ENCODE measurements at places on chromosomes 7 and 10. TPM values are rescaled to one million over a fixed set of nuclear protein-coding genes. Genes with fewer than 3 reads are reported as not detected.
A peak's percentile ranks its signal among the peaks of the same experiment; 100 is the strongest.

DNA sequence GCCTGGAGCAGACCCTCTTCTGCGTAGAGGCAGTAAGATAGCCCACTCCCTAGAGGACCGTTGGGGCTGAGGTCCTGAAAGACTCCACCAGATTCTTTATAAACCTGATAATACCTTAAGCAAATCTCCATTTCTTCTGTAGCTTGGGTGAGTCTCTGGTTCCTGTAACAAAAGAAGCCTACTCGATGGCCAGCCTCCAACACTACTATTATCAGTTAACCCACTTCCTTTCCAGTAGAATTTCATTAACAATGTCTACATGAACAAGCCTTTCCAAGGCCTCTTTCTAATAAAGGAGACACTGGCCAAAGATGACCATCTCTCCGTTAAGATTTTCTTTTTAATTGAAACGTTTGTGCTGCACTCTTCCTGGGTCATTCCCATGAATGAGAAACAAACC is 201.7 kb upstream of the KCTD7 start:
- H3K4me3 ChIP-seq, result no peak overlapping the region
- no peaks in the 10 kb centered on the region for H3K36me3 ChIP-seq
- H3K27me3 ChIP-seq, result no peaks in the 10 kb centered on the region
- no peaks in the 10 kb centered on the region for H3K4me1 ChIP-seq
- no peak for DNase-seq

DNA sequence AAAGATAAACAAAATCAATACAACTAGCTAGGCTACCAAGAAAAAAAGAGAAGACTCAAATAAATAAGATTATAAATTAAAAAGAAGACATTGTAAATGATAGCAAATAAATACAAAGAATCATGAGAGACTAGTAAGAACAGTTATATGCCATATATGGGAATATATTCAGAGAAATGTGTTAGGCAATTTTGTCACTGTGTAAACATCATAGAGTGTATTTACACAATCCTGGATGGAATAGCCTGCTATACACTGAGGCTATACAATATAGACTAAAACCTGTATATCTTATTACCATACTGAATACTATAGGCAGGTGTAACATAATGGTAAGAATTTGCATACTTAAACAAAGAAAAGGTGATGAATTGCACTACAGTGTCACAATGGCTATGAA is 717.4 kb downstream of the PARD3 start:
- no peak overlapping the region for H3K4me3 ChIP-seq
- H3K36me3 ChIP-seq, result no peaks in the 10 kb centered on the region
- no peak for DNase-seq
- H3K4me1 ChIP-seq, result peaks cover 2% of the 10 kb centered on the region
- H3K27me3 ChIP-seq, result no peaks in the 10 kb centered on the region

- H3K27me3 ChIP-seq, result no peaks in the 10 kb centered on the region
- peak overlapping the region; percentile 96 for H3K27ac ChIP-seq
- no peak overlapping the region for H3K4me3 ChIP-seq
- peaks cover 26% of the 10 kb centered on the region for H3K36me3 ChIP-seq
- peak; percentile 23 for DNase-seq
Observed at GRCh38 chr10:44968091-44968490, 8.5 kb downstream of the RASSF4 start.

DNA sequence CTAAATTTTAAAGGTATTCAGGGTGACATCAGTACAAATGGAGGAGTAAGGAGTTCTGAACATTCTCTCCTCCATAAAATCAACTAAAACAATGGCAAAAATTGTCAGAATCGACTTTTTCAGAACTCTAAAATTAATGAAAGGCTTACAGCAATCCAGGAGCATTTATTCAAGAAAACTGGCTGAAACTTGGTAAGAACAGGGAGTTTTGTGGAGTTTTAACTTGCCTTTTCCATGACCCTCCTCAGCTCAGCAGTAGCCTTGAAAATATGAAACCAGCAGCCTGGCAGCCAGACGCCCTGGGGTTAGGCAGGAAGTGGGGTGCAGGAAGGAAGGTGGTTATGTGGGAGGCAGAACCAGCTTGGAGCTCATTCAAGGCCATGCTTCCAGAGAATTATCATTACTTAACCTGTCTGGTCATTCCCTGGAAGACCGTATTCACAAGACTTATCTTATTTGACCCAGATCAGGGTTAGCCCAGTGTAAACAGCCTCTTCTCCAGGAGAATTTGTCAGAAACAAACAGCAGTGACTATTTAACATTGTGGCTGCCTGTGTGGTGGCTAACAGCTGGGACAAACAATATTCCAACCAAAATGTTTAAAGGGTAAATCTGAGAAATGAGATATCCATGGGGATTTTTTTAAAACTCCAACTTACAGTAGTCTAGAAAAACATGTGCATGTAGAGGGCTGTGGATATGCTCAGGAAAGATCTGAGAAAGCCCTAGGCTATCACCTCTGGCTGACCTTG is 75.7 kb upstream of the MACROH2A2 start:
- H3K36me3 ChIP-seq, result no peaks in the 10 kb centered on the region
- DNase-seq, result no peak
- no peak overlapping the region for H3K27ac ChIP-seq
- no peaks in the 10 kb centered on the region for H3K27me3 ChIP-seq
- H3K4me1 ChIP-seq, result no peaks in the 10 kb centered on the region
- no peak overlapping the region for H3K4me3 ChIP-seq

- no peak overlapping the region for H3K4me3 ChIP-seq
- no peak overlapping the region for H3K27ac ChIP-seq
- H3K27me3 ChIP-seq, result no peaks in the 10 kb centered on the region
- DNase-seq, result no peak
Observed at GRCh38 chr7:142508251-142508650, 241.0 kb upstream of the PRSS1 start.

DNA sequence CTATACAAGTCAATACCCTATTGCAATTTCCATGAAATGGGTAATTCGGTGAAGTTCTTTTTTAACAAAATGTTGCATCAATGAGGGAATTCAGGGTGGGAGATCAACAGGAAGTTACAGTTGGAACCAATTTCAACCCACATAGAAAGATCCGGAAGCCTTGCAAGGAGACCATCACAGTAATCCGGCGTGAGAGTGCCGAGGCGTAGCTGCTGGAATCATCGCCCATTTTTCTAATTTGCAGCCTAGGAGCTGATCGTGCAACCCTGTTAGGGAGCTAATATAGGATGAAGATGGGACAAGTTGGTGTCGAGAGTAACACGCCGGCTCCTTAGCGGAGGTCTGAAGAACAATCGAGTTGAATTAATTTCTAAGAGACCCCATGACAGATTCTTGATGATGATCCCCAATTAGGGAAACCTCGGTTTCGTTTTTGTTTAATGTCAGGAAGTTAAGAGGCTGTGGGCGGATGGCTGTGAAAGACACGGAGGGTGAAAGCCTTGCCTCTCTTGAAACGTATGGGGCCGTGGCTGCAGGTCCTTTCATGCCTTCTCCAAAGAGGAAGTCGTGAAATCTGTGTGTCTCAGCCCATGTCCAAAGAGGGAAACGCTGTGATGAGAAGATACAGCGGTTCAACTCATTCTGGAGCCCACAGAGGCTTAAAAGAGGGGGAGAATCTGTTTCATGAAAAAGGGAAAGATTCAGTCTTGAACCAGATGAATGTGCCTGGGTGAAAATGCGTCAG is 51.2 kb upstream of the CARD11 start:
- DNase-seq, result no peak
- H3K4me3 ChIP-seq, result no peak overlapping the region
- no peak overlapping the region for H3K27ac ChIP-seq

DNA sequence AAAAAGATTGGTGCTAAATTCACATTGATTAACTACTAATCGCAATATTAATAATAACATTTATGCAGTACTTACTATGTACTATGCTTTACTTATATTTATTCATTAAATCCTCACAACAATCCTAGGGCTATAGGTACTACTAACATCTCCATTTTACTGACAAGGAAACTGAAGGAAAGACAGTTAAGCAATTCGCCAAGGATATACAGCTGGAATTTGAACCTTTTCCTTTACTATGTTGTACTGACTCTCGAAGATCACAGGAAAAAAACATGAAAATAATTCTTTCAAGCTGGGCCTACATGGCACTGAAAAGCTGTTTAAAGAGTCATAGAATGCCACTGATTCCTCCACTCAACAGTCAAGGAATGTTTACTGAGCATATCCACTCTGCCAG is 185.4 kb downstream of the IPMK start:
- H3K27ac ChIP-seq, result no peak overlapping the region
- no peaks in the 10 kb centered on the region for H3K4me1 ChIP-seq
- no peaks in the 10 kb centered on the region for H3K36me3 ChIP-seq
- H3K4me3 ChIP-seq, result no peak overlapping the region
- no peak for DNase-seq
- no peaks in the 10 kb centered on the region for H3K27me3 ChIP-seq

GRCh38 chr7:132450188-132450587 is 126.1 kb downstream of the PLXNA4 start:
- H3K4me3 ChIP-seq, result no peak overlapping the region
- H3K4me1 ChIP-seq, result no peaks in the 10 kb centered on the region
- no peak for DNase-seq
- no peaks in the 10 kb centered on the region for H3K27me3 ChIP-seq
- no peak overlapping the region for H3K27ac ChIP-seq
- no peaks in the 10 kb centered on the region for H3K36me3 ChIP-seq

DNA sequence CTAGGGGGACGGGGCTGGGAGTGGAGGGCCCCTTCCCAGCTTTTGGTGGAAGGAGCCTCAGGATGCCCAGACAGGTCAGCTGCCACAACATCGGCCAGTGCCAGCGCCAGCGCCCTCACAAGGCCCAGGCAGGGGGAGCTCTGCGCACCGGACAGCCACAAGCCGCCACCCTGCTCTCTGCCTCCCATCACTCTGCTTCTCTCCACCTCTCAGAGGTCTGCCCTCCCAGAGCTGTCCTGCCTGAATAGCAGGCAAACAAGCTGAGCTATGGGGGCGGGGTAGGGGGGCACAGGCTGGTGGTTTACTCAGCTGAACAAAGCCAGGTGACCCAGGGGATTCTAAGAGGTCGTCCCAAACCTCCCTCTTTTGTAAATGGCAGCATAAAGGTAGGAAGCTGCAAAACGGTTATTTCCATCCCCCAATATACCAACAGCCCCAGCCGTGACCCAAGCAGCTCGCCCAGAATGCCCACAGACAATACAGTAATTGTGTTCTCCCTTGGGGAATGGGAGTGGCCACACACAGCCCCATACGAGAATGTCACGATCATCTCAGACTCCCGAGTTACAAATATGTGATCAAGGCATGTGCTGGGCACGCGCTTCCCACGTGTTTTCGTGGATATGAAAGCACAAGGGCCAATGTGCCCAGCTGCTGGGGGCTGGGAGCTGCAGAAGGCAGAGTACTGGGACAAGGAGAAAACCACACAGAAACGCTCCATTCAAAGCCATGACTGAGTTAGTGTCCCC is 19.7 kb downstream of the FAM53B start:
- no peaks in the 10 kb centered on the region for H3K27me3 ChIP-seq
- DNase-seq, result peak; percentile 64
- peaks cover 89% of the 10 kb centered on the region for H3K4me1 ChIP-seq
- H3K36me3 ChIP-seq, result no peaks in the 10 kb centered on the region
- peak overlapping the region; percentile 77 for H3K27ac ChIP-seq

- no peak overlapping the region for H3K4me3 ChIP-seq
- DNase-seq, result no peak
- no peak overlapping the region for H3K27ac ChIP-seq
- no peaks in the 10 kb centered on the region for H3K36me3 ChIP-seq
- no peaks in the 10 kb centered on the region for H3K4me1 ChIP-seq
- no peaks in the 10 kb centered on the region for H3K27me3 ChIP-seq
Observed at GRCh38 chr10:86303626-86304025, 63.0 kb downstream of the GRID1 start.

- H3K4me1 ChIP-seq, result no peaks in the 10 kb centered on the region
- H3K27me3 ChIP-seq, result no peaks in the 10 kb centered on the region
- no peaks in the 10 kb centered on the region for H3K36me3 ChIP-seq
- no peak for DNase-seq
- H3K27ac ChIP-seq, result no peak overlapping the region
Observed at GRCh38 chr7:86720306-86720705, 76.6 kb downstream of the GRM3 start.

GRCh38 chr10:44966816-44967509 is 7.4 kb downstream of the RASSF4 start:
- H3K4me3 ChIP-seq, result no peak overlapping the region
- peaks cover 23% of the 10 kb centered on the region for H3K36me3 ChIP-seq
- DNase-seq, result peak; percentile 38
- H3K27ac ChIP-seq, result peak overlapping the region; percentile 97

- no peak overlapping the region for H3K4me3 ChIP-seq
- H3K27ac ChIP-seq, result no peak overlapping the region
- H3K27me3 ChIP-seq, result no peaks in the 10 kb centered on the region
- H3K4me1 ChIP-seq, result no peaks in the 10 kb centered on the region
Observed at GRCh38 chr7:96578606-96579005, 131.0 kb downstream of the SEM1 start.

GRCh38 chr7:117659531-117660011 is 179.7 kb downstream of the CFTR start:
- H3K36me3 ChIP-seq, result no peaks in the 10 kb centered on the region
- no peak for DNase-seq

- no peak for DNase-seq
- no peaks in the 10 kb centered on the region for H3K4me1 ChIP-seq
- H3K27me3 ChIP-seq, result no peaks in the 10 kb centered on the region
- H3K36me3 ChIP-seq, result no peaks in the 10 kb centered on the region
Observed at GRCh38 chr7:17530741-17531421, 232.4 kb downstream of the AHR start.

GRCh38 chr10:129419397-129419796 is 47.6 kb upstream of the MGMT start:
- DNase-seq, result no peak
- no peaks in the 10 kb centered on the region for H3K27me3 ChIP-seq
- no peaks in the 10 kb centered on the region for H3K4me1 ChIP-seq
- H3K36me3 ChIP-seq, result no peaks in the 10 kb centered on the region

DNA sequence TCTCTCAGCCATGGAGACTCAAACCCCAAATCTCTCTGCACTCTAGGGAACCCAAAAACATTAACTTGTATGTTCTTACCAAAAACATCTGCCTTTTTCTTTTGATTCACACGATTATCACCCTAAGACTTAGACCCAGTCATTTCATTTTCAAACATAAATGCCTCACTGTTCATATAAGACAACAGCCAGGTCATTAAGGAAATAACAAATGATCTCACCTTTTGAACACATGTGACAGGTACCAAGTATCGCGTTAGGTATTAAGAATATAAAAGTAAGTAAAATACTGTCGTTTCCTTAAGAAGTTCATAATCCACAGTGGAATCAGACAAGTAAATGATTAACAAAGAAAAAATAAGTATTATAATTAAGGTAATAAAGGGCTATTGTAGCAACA is 8.8 kb downstream of the TM9SF3 start:
- no peaks in the 10 kb centered on the region for H3K27me3 ChIP-seq
- DNase-seq, result no peak
- H3K27ac ChIP-seq, result no peak overlapping the region

DNA sequence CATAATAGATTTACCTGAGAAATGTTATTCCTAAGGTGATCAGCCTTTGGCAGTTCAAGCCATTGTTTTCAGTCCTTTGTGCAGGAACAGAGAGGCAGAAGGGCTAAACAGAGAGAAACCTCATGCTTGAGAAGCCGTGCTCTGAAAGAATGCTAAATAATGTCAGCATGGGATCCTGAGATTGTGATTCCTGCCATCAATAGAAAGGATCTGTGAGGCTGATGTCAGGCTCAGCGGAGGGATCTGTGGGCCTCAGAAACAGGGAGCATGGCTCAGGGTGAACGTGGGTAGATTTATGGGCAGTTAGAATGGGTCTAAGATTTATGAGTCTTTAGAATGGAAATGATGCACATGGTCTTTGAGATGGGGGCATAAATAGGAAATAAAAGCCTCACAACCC is 439.2 kb upstream of the IGFBP3 start:
- no peaks in the 10 kb centered on the region for H3K27me3 ChIP-seq
- no peaks in the 10 kb centered on the region for H3K36me3 ChIP-seq

Gene FAM13C
- 14.4 TPM for total RNA-seq

Gene PRR15
- total RNA-seq, result 2.1 TPM

Gene NSUN6
- total RNA-seq, result 22.3 TPM

Gene CFAP43
- 9.9 TPM for total RNA-seq

All from thyroid gland (tissue), 4 donors.